Esophagus muscularis mucosa (tissue), 4 donors: ENCODE measurements at places on chromosomes 6 and 20. TPM values are rescaled to one million over a fixed set of nuclear protein-coding genes. Genes with fewer than 3 reads are reported as not detected.

DNA sequence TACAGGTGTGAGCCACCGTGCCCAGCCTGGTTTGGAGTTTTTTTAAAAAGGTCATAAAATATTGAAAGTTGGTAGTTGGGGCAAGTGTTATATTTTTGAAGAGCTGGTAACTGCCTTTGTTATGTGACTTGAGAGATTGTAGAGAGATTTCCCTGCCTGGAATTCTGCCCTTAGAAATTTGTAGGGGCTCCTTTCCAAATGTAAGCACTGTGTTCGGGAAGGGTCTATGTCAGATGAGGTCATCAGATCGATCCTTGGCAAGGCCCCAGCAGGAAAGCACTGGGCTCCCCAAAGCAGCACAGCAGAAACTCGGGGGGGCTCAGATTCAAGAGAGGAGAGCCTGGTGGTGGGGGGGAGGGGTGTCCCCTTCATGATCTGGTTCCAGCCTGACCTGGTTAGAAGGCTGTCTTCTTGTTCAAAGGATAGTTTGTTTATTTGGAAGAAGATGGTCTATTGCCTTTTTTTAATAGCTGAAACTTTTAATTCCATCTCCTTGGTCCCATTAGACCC is 220.2 kb downstream of the UST start:
- H3K27ac ChIP-seq: peak overlapping the region; percentile 40
- H3K4me1 ChIP-seq: peaks cover 34% of the 10 kb centered on the region
- no peaks in the 10 kb centered on the region for H3K27me3 ChIP-seq
- H3K36me3 ChIP-seq: no peaks in the 10 kb centered on the region
- DNase-seq: peak; percentile 84

GRCh38 chr20:43492101-43492500 is 15.4 kb upstream of the L3MBTL1 start:
- H3K4me1 ChIP-seq: no peaks in the 10 kb centered on the region
- no peaks in the 10 kb centered on the region for H3K36me3 ChIP-seq

DNA sequence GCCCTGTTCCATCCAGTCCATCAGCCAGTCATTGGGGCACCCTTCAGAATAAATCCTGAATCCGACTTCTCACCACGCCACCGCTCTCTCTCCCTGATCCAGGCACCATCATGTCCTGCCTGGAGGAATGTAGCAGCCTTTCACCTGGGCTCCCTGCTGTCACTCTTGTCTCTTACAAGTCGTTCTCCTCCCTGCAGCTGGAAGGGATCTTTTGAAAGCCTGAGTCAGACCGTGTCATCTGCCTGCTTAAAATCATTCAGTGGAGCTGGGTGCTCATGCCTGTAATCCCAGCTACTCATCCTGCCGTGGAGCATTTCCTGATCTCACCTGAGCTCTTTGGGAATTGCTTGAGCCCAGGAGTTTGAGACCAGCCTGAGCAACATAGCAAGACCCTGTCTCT is 19.2 kb upstream of the KCNG1 start:
- no peak overlapping the region for H3K4me3 ChIP-seq
- no peak for DNase-seq
- no peak overlapping the region for H3K27ac ChIP-seq
- H3K36me3 ChIP-seq: no peaks in the 10 kb centered on the region
- no peaks in the 10 kb centered on the region for H3K4me1 ChIP-seq
- no peaks in the 10 kb centered on the region for H3K27me3 ChIP-seq

HLA-DMB gene
- 12.0 TPM for total RNA-seq
